ENCODE measurements at places on chromosomes 12 and 14.

GRCh38 chr14:51317373-51317772, 77.3 kb downstream of the TMX1 start:
- DNase-seq, result no peak

DNA sequence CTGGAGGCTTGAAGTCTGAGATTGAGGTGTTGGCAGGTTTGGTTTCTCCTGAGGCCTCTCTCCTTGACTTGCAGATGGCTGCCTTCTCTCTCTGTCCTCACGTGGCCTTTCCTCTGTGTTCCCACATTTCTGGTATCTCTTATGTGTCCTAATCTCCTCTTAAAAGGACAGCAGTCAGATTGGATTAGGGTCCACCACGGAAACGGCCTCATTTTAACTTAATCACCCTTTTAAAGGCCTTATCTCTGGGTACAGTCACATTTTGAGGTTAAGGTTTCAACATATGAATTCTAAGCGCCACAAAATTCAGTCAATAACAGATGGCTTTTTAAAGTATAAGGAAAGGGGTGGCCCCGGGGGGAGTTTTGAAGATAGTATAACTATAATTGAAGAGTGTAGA, 33.5 kb downstream of the UNC79 start:
- DNase-seq, result no peak

GRCh38 chr12:131112021-131112420, 158.3 kb downstream of the ADGRD1 start:
- DNase-seq, result no peak

- DNase-seq, result no peak
Observed at GRCh38 chr12:14362352-14362751, 3.1 kb upstream of the ATF7IP start.

DNA sequence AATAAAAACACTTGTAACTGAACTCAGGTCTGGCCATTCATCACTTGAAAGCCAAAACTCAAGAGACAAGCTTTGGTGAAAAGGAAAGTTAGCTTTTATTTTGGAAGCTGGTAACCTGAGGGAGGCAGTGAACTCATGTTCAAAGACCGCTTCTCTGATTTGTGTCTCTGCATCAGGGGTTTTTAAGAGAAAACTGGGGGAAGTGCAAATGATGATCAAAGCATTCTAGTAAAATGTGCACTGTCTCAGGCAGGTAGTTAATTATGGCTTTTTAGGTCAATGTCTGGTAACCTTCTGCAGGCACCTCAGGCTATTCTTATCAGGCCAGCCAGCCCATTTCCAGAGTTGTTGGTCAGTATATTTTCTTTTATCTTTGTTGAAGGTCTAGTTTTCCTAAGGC, 162.2 kb downstream of the SYT10 start:
- DNase-seq, result no peak

DNA sequence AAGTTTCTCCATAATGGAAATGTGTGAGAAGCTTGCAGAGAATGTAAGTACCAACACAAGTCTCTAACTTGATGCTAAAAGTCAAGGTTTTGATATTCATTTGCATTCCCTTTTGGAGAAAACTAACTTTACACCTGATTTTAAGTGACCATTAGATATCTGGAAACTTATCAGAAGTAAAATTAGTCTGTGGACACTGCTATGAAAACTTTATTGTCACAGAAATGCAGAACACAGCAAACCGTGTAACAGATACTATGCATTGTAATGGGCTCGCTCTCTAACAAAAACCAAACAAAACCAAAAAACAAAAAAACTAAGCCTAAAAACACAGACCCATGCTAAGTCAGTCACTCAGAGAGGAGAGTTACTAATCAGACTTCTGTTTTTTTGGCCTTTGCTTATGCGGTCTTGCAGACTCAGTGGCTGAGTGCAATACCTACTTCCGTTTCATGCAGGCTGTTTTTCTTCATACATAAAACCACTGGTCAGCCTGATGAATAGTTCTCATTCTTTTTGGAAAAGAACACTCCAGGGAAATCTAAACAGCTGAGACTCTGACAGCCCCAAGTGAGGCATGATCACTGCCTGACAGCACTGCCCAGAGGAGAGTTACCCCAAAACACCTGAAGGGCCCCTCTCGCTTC, 35.7 kb downstream of the NRDE2 start:
- no peak for DNase-seq
